ENCODE measurements at places on chromosomes 13 and 19. TPM values are rescaled to one million over a fixed set of nuclear protein-coding genes. Genes with fewer than 3 reads are reported as not detected.
A peak's percentile ranks its signal among the peaks of the same experiment; 100 is the strongest.

DNA sequence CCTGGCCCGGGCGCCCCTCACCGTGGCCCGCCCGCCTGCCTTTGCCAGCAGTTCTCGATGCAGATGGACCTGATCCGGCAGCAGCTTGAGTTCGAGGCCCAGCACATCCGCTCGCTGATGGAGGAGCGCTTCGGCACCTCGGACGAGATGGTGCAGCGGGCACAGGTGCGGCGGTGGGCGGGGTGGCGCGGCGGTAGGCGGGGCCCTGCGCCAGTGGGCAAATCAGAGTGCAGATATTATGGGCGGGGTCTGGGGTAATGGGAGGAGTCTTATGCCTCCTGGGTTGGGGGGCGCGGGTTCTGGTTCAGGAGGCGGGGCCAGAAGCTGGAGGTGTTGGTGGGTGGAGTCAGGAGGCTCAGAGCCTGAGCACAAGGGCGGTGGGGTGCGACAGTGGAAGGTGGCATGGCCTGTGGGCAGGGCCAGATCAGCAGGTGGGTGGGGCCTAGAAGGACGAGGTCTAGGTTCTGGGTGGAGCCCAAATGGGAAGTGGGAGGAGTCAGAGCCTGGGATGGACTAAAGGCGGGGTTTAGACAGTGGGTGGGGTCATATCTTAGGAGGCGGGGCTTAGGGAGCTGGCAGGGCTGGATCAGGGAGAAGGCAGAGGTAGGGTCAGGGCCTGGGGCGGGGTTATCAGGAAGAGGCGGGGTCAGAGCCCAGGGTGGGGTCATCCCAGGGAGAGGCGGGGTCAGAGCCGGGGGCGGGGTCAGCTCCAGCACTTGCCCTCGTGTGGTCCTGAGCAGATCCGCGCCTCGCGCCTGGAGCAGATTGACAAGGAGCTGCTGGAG is 5.6 kb downstream of the APC2 start:
- no peak for DNase-seq

DNA sequence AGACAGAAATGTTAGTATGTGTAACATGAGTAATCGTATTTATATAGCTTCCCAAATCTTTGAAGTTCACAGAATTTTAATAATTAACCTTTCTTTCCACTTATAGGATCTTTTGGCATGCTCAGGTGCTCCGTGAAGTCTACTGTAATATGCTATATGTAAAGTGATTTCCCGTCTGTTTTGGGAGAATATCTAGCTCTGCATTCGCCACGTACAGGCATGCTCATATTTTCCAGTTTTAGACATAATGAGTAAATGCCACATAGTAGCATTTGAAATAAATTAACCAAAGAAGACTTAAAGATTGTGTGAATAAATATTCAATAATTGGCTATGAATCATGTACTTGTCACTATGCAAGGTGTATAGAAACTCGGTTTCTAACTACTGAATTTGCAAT is 189.0 kb upstream of the CSNK1A1L start:
- DNase-seq: no peak

- DNase-seq: no peak
Measured at GRCh38 chr19:12484011-12484370, 625 bp downstream of the ZNF709 start.

DNA sequence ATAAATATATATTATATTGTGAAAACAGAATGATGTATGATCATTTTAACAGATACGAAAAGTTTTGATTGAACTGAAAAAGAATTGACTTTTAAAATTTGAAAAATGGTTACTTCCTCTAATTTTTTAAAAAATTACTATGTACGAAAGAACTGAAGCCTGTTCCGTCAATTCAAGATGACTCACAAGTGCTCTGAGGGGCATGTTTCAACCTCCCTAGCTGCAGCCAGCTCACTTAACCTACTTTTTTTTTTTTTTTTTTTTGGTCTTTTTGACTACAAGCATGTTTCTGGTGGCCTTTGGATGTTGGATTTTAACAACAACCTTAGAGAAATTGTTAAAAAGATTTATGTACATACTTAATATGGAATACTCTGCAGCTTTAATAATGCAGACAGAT is 1139.3 kb downstream of the DIAPH3 start:
- DNase-seq: no peak

DNA sequence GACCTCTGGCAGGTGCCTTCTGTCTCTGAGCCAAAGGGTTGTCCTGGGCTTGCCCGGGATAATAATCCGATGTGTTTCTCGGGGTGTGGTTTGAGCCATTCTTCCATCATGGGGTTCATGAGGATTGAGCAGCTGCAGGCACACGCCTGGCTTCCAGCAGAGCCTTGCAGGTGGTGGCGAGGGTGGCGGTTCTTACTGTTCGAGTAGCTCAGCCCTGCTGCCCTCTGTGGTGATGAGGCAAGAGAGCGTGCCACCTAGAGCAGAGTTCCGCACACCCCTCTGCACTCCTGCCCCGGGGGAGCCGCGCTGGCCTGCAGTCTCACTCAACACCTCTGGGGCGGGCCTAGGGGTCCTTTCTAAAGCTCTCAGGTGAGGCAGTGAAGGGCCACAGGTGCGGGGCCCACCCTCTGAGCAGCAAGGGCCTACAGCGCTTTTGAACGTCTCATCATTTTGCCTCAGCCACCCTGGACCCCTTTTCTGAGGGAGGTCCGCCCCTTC is 3.8 kb downstream of the SCN1B start:
- DNase-seq: no peak

Gene IL11
- 38.7 TPM for total RNA-seq

Gene TNFSF13B
- 0.62 TPM for total RNA-seq

Gene GAPDHS
- total RNA-seq: not detected

- no peak for DNase-seq
Measured at GRCh38 chr13:40471911-40472310, 194.5 kb downstream of the FOXO1 start.

DNA sequence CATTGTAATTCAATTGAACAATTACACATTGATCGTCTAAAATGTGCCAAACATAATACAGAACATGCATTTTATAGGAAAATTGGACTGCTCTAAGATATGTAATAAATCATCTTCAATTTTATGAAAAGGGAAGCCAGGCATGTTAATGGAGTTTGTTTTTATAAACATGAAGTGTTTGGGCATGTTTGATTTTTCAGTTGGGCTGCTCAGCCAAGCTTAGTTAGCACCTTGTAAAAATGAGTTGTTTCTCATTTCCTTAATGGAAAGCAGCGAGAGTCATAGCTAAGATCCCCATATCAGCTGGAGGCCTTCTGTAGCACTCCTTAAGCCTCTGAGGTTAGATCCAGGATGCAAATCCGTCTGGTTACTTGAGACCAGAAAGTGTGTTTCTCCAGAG is 422.3 kb downstream of the SPRY2 start:
- no peak for DNase-seq

Gene SEMA6B
- total RNA-seq: 0.13 TPM

GRCh38 chr19:45448887-45449299 is 18.9 kb upstream of the FOSB start:
- no peak for DNase-seq

- no peak for DNase-seq
Measured at GRCh38 chr13:72745260-72745659, 17.5 kb downstream of the BORA start.

Gene FAM216B
- not detected for total RNA-seq

DNA sequence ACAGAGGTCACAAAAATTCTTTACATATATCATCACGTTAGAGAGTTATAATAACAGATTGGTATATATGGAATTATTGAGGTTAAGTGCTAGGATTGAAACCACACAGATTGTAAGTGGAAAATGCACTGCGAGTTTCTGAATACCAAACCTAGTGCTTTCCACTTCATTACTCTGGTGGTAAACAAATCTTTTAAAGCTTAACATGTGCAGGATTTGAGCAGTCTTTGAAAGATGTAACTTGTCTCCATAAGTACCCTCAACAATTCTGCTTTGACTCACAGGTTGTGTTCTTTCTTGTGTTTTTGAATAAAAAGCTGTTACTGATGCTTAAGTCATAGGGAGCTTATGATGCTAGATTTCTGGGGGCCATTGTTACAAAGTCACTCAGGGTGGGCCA is 314.7 kb upstream of the DACH1 start:
- DNase-seq: no peak

- DNase-seq: no peak
Measured at GRCh38 chr13:112776971-112777370, 87.1 kb downstream of the ATP11A start.

- DNase-seq: no peak
Measured at GRCh38 chr19:18649371-18650020, 12.7 kb downstream of the KLHL26 start.

DNA sequence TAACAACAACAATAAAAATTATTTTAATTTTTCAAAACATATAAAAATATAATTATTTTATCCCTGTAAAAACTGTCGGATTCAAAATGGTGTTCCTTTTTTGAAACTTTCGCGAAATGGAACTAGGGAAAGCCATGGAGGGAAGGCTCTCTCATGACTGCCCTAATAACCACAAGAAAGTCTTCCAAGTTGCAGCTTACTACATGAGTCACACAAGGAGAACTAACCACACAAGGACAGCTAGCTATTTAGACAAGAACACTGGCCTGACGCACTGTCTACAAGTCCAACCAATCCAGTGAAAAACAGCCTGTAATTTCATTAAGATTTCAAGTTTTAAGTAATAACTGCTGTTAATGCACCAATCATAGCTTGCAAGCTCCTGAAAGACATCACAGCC is 319.2 kb upstream of the PCDH9 start:
- peak; percentile 51 for DNase-seq

DNA sequence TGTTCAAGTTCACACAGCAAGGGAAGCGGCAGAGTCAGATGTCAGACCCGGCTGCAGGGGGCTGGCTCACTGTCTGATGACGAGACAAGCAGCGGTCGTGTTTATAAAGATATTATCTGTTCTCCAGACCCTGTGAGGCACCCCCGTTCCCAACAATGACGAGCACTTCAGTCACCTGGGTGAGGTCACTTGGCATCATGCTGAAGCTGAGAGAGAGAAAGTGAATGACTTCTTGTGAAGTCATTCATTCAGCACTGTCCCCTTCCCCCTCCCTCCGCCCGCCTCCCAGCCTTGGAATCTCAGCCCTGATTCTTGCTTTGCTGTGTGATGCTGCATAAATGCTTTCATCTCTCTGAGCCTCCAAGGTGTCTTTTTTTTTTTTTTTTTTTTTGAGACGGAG is 4.9 kb upstream of the LYPD3 start:
- no peak for DNase-seq

GRCh38 chr19:46192992-46193650 is 36.4 kb upstream of the IGFL1 start:
- DNase-seq: no peak

DNA sequence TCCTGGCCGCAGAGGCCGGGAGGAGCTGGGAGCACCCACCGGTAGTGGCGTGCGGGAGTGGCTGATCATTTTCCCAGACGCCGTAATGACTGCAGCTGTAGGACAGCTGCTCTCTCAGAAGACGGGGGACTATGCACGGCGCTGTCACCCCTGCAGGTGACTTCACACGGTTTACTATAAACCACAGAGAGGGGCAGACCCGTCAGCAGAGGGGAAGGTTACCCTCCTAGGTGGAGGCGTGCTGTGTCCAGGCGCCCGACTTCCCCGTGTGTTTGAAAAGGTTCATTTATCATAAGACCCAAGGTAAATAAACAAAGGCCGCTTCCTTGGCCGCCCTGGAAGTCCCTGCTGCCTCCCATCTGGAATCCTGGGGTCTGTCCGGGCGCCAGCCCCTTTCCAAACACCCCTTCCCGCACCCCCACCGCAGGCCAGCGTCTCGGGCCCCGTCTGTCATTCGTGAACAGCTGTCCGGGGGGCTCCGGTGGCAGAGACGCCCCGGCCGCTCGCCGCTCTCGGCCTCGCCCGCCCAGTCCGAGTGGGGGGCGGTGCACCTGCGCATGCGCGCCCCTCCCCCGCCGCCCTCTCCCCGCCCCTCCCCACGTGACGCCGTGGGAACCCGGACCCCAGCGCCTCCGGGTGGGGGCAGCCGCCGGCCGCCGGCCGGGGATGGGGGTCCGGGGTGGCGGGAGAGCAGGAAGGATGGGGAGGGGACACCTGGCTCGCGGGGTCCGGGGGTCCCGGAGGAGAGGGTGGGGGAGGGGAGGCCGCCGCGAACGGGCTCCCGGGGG is 915 bp downstream of the SHC2 start:
- no peak for DNase-seq

- no peak for DNase-seq
Measured at GRCh38 chr13:44259045-44260027, 114.3 kb upstream of the SERP2 start.

DNA sequence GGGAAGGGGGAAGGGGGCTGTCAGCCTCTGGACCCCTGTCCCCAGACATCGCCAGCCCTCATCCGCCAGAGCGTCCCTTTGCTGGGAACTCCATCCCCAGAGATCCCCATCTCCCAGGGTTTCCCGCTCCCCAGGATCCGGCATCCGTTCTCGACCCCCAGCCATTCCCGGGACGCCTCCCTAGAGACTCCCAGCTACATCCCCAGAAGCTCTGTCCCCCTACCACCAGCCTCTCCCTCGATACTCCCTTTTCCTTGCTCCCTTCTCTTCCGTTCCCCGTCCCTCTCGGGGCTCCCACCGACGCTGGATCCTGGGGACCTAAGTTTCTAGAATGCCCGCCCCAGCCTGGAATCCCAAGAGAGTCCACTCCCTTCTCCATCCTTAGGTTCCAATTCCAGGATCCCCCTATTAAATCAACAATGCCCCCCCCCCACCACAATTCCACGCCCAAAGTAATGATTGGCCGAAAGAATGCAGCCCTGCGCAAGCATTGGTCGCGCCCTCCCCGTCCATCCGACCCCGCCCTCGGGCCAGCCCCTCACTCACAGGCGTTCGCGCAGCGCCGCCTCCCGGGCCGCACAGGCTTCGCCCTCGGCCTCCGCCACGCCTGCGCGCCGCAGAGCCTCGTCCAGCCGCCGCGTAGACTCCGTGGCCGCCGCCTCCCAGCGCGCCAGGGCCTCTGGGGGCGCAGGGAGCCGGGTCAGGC is 3.2 kb downstream of the CCDC194 start:
- peak; percentile 59 for DNase-seq

Gene ZNF432
- total RNA-seq: 4.3 TPM

GRCh38 chr13:37211487-37211886 is 106.0 kb upstream of the CSNK1A1L start:
- DNase-seq: no peak

Gene ETV2
- total RNA-seq: not detected

DNA sequence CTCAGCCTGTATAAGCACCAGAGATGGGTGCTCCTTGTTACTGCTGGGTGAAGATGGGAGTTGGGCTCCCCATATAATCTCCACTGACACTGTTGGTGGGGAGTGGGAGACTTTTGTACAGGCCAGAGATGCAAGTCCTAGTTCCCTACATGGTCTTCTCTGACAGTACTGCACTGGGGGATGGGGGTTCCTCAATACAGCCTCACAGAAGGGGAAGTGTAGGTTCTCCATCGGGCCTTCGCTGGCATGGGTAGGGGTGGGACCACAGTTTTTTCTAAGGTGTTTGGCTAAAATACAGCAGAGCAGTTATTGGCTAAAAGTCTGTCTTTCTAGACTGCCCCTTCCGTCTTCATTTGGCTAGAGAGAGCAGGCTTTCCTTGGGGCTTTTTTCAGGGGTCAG is 167.2 kb upstream of the SERP2 start:
- no peak for DNase-seq

- DNase-seq: no peak
Measured at GRCh38 chr13:50446611-50447010, 396.9 kb downstream of the DLEU7 start.

Gene OVOL3
- not detected for total RNA-seq

Gene NLRP7
- total RNA-seq: not detected

Gene PLVAP
- total RNA-seq: 1.5 TPM

GRCh38 chr19:48698046-48698445 is 2.3 kb downstream of the FUT2 start:
- DNase-seq: no peak
